Transverse colon (tissue), 4 donors: ENCODE measurements at places on chromosomes 4 and X. TPM values are rescaled to one million over a fixed set of nuclear protein-coding genes. Genes with fewer than 3 reads are reported as not detected.

- H3K36me3 ChIP-seq = no peaks in the 10 kb centered on the region
- no peak overlapping the region for H3K4me3 ChIP-seq
- H3K4me1 ChIP-seq = no peaks in the 10 kb centered on the region
- no peak for DNase-seq
- H3K27me3 ChIP-seq = no peaks in the 10 kb centered on the region
Observed at GRCh38 chr4:85656759-85657505, 182.0 kb downstream of the ARHGAP24 start.

DNA sequence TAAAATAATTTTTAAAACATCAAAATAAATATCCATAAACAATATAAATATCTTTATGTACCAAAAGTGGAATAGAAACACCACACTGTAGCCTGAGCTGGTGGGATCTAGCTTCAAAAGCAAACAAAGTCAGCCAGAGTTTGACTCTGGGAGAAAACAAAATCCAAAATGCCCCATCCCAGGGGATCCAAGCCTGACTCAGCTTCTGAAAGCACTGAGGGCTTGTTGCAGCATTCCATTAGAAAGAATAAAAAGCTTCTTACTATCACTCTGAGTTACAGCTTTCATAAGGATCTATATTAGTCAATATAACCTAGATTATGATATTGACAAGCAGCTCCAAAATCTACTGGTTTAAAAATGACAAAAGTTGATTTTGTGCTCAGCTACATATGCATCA, 149.7 kb upstream of the ANKRD50 start:
- H3K36me3 ChIP-seq = no peaks in the 10 kb centered on the region
- H3K27me3 ChIP-seq = no peaks in the 10 kb centered on the region
- no peaks in the 10 kb centered on the region for H3K4me1 ChIP-seq
- no peak overlapping the region for H3K4me3 ChIP-seq
- no peak for DNase-seq

- H3K27ac ChIP-seq = peak overlapping the region; percentile 83
- no peak for DNase-seq
- H3K27me3 ChIP-seq = no peaks in the 10 kb centered on the region
- H3K4me3 ChIP-seq = no peak overlapping the region
- no peaks in the 10 kb centered on the region for H3K36me3 ChIP-seq
Observed at GRCh38 chrX:40085102-40085551, 12.6 kb downstream of the BCOR start.

TXK gene
- 2.6 TPM for total RNA-seq

- H3K27me3 ChIP-seq = no peaks in the 10 kb centered on the region
- no peak for DNase-seq
- no peaks in the 10 kb centered on the region for H3K36me3 ChIP-seq
- no peak overlapping the region for H3K27ac ChIP-seq
- H3K4me3 ChIP-seq = no peak overlapping the region
Observed at GRCh38 chr4:142901166-142901662, 55.1 kb upstream of the INPP4B start.

GRCh38 chr4:153528705-153529485, 62.7 kb downstream of the TMEM131L start:
- no peaks in the 10 kb centered on the region for H3K36me3 ChIP-seq
- DNase-seq = no peak
- no peak overlapping the region for H3K4me3 ChIP-seq

DNA sequence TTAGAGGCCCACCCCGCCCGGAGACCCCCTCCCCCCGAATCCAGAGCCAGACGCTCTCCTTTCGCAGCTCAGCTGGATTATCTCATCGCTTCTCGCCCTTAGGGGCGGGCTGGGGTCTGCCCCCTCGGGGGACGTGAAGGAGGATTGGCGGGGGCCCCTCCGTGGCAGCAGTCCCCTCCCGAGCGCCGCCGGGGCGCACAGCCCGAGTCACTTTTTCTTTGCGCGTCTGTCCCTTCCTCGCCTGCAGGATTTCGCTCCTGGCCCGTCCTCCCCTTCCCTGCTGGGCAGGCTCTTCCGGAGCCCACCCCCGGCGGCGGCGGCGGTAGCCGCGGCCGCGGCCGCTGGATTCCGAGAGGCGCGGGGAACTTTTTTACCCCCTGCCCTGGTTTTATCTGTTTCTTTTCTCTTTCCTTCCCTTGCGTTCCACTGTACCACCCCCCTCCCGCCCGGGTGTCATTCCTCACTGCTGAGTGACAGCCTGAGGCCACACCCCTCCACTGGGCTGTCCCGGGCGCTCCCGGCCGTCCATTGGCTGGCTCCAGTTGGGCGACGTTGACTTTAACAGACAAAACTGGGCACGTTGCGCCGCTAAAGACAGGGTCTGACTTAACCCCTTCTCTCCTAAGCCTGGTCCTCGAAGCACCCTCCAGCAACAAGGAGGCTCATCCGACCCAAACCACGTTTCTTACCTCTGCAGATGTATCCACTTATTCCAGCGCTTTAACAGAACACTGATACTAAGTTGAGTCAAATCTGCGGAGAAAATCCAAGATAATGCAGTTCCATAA, 492 bp upstream of the NKX3-2 start:
- peak overlapping the region; percentile 84 for H3K27ac ChIP-seq
- H3K4me3 ChIP-seq = peak overlapping the region; percentile 54
- no peaks in the 10 kb centered on the region for H3K36me3 ChIP-seq
- DNase-seq = peak; percentile 81

- H3K27me3 ChIP-seq = peaks cover 25% of the 10 kb centered on the region
- peaks cover 8% of the 10 kb centered on the region for H3K4me1 ChIP-seq
- no peak overlapping the region for H3K4me3 ChIP-seq
- DNase-seq = no peak
Observed at GRCh38 chr4:20248155-20248558, 3.5 kb upstream of the SLIT2 start.

- no peak for DNase-seq
- H3K27me3 ChIP-seq = no peaks in the 10 kb centered on the region
- H3K4me1 ChIP-seq = no peaks in the 10 kb centered on the region
- H3K36me3 ChIP-seq = no peaks in the 10 kb centered on the region
- peak overlapping the region; percentile 72 for H3K4me3 ChIP-seq
Observed at GRCh38 chr4:70903291-70903603, 1.1 kb downstream of the MOB1B start.

DNA sequence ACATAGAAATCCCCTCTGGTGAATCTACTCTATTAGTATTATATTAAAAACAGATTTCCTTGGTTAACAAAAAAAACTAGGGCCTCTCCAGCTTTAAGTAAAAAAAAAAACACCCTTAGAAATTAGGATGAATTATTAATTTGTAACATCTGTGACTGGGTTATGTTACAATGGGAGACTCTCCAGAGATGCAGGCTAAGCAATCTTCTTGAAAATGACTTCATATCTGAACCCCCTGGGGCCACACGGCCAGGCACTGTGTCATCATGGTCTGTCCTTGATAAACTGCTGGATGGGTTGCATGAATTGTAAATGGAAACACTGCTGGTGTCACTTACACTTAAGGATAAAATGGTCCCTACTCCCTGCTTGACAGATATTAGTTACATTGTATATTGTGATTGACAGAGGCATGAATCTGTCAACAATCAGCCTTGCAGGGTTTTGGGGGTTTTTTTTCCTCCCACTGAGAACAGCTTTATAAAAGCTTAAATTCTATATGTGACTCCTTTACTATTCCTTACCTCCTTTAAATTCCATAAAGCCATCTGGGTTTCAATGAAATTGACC, 49.1 kb downstream of the PRKG2 start:
- H3K36me3 ChIP-seq = no peaks in the 10 kb centered on the region
- H3K27me3 ChIP-seq = no peaks in the 10 kb centered on the region
- no peak overlapping the region for H3K27ac ChIP-seq
- no peak overlapping the region for H3K4me3 ChIP-seq
- no peak for DNase-seq
- peaks cover 3% of the 10 kb centered on the region for H3K4me1 ChIP-seq

GRCh38 chrX:9658409-9658808, 107.2 kb downstream of the GPR143 start:
- no peaks in the 10 kb centered on the region for H3K36me3 ChIP-seq
- H3K4me1 ChIP-seq = peaks cover 2% of the 10 kb centered on the region
- no peak overlapping the region for H3K4me3 ChIP-seq
- no peak for DNase-seq

CMC4 gene
- total RNA-seq = 1.4 TPM

DNA sequence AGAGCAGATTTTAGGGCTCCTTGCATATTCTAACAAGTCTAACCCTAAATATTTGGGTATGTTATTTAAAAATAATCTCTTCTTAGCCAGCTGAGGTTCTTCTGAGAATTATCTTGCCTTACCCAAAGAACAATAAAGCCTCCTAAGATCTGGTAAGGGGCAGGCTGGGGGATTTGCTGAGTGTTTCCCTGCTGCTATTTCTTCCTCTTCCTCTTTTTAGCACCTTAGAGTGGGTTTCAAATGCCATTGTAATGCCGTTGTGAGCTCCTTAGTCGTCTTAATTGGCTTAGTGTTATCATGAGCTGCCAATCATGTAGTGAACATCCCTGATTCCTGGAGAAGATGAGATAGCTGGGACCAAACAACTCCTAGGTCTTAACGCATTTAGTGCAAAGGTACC, 15.4 kb downstream of the STOX2 start:
- DNase-seq = no peak
- H3K4me1 ChIP-seq = no peaks in the 10 kb centered on the region
- no peaks in the 10 kb centered on the region for H3K36me3 ChIP-seq
- no peak overlapping the region for H3K27ac ChIP-seq

COX7B2 gene
- total RNA-seq = not detected

FGF16 gene
- total RNA-seq = not detected

GRCh38 chr4:129604632-129605255, 508.8 kb downstream of the C4orf33 start:
- H3K4me3 ChIP-seq = no peak overlapping the region
- no peak overlapping the region for H3K27ac ChIP-seq
- DNase-seq = no peak
- H3K4me1 ChIP-seq = no peaks in the 10 kb centered on the region
- no peaks in the 10 kb centered on the region for H3K36me3 ChIP-seq

GRCh38 chr4:138740816-138741745, 274.5 kb upstream of the NOCT start:
- H3K36me3 ChIP-seq = no peaks in the 10 kb centered on the region
- no peak overlapping the region for H3K27ac ChIP-seq
- H3K4me3 ChIP-seq = no peak overlapping the region
- H3K4me1 ChIP-seq = no peaks in the 10 kb centered on the region
- H3K27me3 ChIP-seq = no peaks in the 10 kb centered on the region

DNA sequence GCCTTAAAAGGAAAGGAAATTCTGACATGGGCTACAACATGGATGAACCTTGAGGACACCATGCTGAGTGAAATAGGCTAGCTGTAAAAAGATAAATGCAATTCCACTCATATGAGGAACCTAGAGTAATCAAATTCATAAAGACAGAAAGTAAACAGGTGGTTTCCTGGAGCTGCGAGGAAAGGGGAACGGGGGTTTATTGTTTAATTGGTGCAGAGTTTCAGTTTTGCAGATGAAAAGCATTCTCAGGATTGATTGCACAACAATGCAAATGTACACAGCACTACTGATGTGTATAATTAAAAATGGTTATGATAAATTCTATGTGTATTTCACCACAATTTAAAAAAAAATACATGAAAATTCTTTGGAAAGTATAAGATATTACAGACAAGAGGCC, 24.0 kb downstream of the PLRG1 start:
- no peaks in the 10 kb centered on the region for H3K4me1 ChIP-seq
- H3K36me3 ChIP-seq = no peaks in the 10 kb centered on the region
- DNase-seq = no peak
- no peak overlapping the region for H3K4me3 ChIP-seq
- no peak overlapping the region for H3K27ac ChIP-seq
- H3K27me3 ChIP-seq = no peaks in the 10 kb centered on the region

- no peak for DNase-seq
- H3K27ac ChIP-seq = no peak overlapping the region
- H3K36me3 ChIP-seq = no peaks in the 10 kb centered on the region
Observed at GRCh38 chrX:110992611-110993010, 103.4 kb upstream of the PAK3 start.

DNA sequence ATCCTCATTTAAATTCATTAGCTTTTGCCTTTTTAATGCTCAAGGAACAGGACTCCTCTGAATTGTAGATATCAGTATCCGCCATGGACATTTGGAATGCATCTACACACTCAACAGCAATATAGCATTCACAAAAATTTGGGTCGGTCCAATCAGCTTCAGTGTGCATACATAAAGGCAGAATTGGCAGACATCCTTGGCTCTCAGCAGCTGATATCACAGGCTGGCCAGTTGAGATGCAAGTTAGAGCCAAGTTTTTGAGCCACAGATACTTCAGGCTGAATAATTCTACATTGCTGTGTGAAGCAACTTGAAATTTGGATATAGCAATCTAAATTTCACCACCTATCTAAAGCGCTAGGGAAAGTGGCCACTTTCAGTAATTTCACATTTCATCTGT, 821.1 kb downstream of the PCDH19 start:
- no peak overlapping the region for H3K27ac ChIP-seq
- no peaks in the 10 kb centered on the region for H3K27me3 ChIP-seq
- no peaks in the 10 kb centered on the region for H3K4me1 ChIP-seq
- DNase-seq = no peak
- H3K4me3 ChIP-seq = no peak overlapping the region

DNA sequence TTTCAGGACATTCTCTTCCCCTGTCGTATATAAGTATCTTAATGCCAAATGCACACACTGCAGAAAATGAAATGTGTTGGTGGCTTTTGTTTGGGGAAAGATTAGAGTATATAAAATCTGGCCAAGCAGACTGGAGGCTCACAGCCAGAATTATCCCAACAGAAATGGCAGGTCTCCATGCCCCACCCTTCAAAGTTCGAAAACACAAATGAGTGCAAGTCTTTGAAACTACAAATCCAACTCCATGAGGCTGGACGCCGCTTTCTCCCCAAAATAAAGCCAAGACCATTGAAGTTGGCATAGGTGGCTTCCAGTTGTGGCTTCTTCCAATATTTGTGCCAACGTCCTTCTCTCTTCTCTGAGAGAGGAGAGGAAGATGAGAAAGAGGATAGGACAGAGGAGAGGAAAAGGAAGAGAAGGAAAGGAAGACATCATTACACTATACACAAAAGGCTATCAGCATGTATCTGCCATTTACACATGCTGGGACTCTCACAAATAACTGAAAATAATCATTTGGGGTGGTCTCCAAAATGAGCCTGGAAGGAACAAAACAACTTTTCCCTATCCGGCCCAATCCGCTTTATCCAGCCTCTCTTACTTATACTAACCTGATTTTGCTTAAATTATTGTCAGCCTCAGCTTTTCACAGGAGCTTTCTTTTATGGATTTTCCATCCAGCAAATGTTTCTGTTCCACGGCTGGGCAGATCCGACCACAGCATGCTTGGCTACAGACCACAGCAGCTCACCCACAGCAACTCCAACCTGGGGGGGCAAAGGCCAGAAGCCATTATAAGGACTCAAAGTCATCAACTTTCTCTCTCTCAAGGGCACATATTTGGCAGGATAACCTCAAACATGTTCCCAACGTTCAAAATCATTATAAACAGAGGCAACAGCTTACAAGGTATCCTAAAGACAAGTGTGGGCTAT, 71.7 kb downstream of the APBB2 start:
- H3K4me1 ChIP-seq = peaks cover 48% of the 10 kb centered on the region
- no peaks in the 10 kb centered on the region for H3K27me3 ChIP-seq
- no peak overlapping the region for H3K4me3 ChIP-seq
- peak overlapping the region; percentile 82 for H3K27ac ChIP-seq

GRCh38 chrX:111431001-111431400, 19.0 kb upstream of the DCX start:
- no peak overlapping the region for H3K27ac ChIP-seq
- no peak overlapping the region for H3K4me3 ChIP-seq
- no peak for DNase-seq
- H3K27me3 ChIP-seq = no peaks in the 10 kb centered on the region
- no peaks in the 10 kb centered on the region for H3K36me3 ChIP-seq
- H3K4me1 ChIP-seq = no peaks in the 10 kb centered on the region
